ENCODE measurements at places on chromosomes 3 and 15.

DNA sequence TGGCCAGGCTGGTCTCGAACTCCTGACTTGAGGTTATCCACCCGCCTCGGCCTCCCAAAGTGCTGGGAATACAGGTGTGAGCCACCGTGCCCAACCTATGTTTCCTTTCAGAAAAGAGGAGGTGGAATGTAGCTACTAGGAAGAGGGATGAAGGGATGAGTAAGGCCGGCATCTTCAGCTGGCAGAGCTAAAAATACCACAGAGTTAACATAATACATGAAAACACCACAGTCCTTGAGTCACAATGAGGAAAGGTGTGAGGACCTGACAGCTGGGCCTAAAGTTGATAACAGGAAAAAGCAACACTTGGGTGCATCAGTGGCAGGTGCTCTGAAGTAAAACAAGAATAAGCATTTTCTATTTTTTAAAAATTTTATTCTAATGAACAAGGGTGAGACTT lies 392.2 kb downstream of the DIPK2A start:
- DNase-seq = no peak

GRCh38 chr3:98892263-98892662 lies 9.2 kb downstream of the DCBLD2 start:
- DNase-seq = no peak

DNA sequence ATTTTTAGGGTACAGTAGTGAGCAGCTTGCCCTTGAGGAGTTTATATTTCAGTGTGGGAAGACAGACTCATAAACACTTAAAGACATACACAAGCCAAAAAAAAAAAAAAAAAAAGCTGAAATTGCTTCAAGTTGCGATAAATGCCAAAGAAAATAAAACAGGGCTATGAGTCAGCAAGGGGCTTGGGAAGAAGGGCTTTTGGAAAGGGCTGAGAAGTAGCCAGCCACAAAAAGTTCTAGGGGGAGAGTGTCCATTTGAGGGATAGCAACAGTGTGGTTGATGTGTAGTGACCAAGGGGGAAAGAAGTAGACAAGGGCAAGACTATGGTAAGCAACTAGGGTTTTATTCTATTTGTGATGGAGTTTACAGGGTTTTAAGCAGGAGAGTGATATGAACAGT lies 185.5 kb downstream of the ADAMTS9 start:
- no peak for DNase-seq

DNA sequence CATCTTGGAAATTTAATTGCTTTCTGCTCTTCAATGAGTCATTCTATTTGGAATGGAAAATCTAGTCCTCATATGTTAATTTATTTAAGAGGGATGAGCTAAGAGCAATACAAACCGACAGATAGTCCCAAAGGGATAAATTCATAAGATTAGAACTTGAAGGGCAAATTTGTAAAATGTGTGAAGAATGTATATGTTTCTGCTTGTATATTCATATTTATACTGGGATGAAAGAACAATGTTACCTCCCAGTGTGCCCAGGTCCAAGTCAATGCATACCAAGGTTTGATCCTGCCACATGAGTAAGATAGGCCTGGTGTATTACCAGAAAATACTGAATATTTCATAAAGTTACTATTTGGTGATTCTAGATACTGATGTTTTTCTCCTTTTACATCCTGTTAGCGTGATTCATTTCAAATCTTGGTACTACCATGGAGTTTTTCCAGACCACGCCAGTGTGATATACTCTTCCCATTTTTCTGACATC lies 255.6 kb upstream of the SEMA6D start:
- no peak for DNase-seq

DNA sequence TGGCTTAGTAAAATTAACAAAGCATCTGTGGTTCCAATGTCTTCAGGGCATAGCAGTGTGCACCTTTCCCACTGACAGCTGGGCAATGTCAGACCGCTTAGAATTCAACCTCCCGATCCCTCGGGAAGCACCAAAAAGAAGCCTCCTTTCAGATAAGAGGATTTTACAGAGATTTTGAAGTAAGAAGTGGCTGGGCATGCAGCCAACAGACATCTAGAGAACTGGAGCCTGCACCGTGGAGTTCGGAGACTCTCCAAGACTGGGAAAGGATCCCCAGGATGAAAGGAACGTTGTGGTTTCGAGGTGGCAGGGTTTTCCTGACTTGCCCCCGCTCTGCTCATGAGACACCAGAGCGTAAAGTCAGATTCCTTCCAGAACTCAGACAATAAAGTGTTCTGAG lies 5.3 kb downstream of the FAM174B start:
- DNase-seq = no peak

GRCh38 chr3:126731044-126731443 lies 27.0 kb downstream of the CHCHD6 start:
- DNase-seq = no peak

DNA sequence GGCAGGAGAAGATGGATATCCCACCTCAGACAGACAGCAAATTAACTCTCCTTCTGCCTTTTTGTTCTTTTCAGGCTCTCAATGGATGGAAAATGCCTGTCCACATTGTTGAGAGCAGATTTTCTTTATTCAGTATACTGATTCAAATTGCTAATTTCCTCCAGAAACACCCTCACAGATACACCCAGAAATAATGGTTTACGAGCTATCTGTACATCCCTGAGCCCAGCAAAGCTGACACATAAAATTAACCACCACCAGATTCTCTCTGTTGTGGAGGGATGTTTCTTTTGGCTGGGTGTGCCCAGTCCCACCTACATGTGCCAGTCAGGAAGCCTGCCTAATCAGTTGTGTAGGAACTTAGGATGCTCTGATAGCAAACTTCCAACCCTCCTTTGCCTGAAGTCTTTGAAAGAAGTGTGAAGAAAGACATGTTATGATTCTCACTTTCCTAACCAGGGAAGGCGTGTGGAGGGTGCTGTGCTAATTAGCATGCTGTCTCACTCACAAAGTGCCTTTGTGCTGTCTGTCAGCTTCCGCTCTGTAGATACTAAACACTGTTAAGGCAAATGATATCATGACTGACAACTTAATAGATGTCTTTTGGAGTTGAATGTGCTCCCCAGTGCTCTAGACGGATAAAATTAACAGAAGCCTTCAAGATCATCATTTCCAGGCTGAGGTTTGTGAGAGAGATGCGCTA lies 208.5 kb downstream of the CLSTN2 start:
- DNase-seq = no peak

DNA sequence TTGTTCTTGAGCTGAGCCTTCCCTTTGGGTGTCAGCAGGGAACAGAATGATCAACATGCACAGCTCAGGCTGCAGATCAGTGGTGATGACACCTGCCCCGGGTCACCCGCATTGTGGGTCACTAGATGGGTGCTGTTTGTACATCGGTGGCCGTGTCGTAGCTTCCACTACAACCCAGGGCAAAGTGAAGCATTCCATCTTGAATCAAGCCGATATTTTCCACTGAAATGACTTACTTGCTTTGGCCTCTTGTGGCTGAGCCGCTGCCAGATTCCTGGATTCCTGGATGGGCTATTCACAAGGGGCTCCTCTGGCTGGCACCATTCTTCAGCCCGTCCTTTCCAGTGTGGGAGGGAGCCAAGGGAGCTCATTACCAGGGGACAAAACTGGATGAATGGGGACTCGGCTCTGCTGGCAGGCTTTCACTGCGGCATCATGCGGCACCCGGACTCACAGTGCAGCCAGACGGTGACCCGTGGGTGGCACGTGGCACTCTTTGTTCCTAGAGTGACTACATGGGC lies 65.6 kb downstream of the SLCO3A1 start:
- DNase-seq = no peak

DNA sequence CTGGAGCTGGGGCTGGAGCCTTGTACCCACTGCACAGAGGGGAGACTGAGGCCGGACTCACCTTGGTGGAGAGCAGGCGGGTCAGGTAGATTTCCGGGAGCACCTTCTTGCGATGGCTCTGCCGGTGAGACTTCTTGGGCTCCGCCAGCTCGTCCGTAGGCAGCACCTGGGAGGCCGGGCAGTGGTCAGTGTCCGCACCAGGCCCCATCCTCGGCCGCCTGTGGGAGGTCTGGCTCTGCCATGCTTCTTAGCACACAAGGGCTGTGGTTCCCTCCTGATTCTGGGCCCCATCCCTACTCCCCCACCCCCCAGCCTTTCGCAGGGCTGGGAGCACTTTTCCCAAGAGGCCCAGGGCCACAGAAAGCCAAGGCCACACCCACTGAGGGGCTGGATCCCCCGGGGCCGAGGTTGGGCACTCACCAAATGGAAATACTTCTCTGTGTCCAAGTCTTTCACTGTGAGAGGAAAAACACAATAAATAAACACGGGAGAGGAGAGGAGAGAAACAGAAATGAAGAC lies 17.4 kb downstream of the H1-8 start:
- no peak for DNase-seq

- DNase-seq = no peak
Observed at GRCh38 chr3:47482366-47482765, 6.6 kb upstream of the SCAP start.

DNA sequence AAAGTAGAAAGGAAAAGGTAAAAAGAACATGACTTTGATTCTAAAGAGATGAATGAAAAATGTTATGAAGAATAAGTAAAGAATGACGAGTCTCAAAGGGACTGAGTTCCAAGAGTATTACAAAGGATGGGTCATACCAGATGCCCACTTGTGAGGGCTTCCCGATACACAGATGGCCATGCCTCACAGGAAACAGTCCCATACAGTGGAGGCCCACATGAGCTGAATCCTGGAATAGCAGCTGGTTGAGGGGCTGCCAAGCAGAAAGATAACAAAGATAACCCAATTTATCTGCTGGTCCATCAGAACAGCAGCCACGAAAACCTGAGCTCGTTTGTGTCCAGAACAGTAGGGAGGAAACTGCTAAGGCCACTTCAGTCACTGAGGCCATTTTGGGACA lies 3.7 kb downstream of the SSR3 start:
- DNase-seq = no peak

DNA sequence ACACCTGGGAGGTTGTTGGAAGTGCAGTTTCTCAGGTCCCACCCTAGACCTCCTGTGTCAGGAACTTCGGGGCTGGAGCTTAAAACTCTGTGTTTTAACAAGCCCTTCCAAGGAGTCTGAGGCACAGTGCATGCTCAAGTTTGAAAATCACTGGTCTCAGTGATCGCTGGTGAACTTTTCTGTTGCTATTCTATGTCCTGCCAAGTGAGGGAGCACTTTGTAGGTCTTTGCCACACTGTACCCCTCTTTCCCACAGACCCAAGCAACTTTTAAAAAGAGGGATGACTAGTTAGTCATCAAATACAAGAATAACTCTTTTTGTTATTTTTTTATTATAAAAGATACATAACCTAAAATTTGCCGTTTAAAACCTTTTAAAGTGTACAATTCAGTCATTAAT lies 133.7 kb downstream of the AGBL1 start:
- DNase-seq = no peak

DNA sequence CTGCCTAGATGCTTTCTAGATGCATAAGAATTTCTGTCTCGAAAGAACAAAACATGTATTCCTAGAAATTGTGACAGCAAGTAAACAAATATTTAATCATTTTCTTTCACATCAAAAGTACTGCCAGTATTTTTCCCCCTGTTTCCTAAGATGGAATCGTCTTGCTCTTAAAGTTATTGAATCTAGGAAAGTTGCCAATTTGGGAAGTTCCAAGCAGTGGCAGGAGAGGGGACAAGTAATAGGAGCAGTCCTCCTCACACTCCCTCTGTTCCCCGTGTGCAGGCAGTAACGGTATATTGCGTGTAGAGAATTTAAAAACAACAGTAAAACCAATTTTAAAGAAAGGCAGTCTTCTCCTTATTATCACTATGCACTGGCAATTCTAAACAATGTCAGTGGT lies 619.8 kb downstream of the TBL1XR1 start:
- DNase-seq = no peak

- DNase-seq = peak; percentile 13
Observed at GRCh38 chr3:194395778-194396538, 3.1 kb downstream of the GP5 start.

- no peak for DNase-seq
Observed at GRCh38 chr3:81753416-81754027, 7.9 kb downstream of the GBE1 start.

DNA sequence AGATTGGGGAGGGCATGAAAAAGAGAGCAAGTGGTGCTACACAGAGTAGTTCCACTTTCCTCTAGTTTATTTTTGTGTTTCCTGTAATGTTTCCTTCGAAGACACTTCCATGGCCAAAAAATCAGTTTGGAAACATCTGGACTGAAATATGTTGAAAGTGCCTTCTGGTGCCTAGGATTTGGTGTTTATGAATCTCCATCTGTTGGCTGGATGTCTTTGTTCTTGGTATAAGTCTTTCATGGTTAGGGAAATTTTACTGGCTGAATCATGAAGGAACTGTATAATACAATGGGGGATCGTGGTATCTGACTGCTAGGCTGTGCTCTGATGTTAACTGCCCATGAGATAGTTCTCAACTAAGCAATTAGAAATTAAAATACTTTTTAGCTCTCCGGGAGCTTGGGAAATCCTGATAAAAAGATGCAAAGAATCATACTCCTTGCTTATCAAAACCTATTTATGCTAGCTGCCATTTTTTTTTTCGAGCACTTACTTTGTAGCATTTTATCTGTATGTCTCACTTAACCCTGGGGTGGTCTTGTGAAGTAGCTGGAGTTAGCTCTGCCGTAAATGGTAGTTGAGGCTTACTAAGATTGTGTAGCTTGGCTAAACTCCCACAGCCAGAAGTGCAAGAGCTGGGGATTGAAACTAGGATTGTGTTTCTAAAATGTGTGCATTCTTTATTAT lies 21.9 kb downstream of the AKAP13 start:
- DNase-seq = no peak

DNA sequence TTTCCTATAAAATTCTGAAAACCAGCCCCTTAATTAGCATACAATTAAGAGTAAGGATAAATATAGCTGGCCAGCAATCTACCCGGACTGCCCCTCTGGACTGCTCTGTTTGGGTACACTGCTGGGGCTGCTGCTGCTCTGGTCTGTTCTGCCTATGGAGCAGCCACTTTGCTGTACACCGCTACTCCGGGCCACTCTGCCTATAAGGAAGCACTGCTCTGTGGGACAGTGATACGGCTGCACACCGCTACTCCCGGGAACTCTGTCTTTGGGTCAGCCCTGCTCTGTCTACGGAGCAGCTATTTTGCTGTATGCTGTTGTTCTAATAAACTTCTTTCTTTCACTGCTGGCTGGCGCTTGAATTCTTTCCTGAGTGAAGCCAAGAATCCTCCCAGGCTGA lies 316.5 kb upstream of the PLSCR5 start:
- DNase-seq = no peak

- no peak for DNase-seq
Observed at GRCh38 chr15:85742186-85742821, 52.4 kb downstream of the KLHL25 start.

GRCh38 chr15:100082761-100083402 lies 258.9 kb downstream of the ADAMTS17 start:
- no peak for DNase-seq

GRCh38 chr15:68885070-68885469 lies 45.3 kb upstream of the SPESP1 start:
- DNase-seq = no peak

GRCh38 chr15:58665672-58666071 lies 83.8 kb downstream of the ADAM10 start:
- no peak for DNase-seq
